Upper lobe of left lung (tissue), 6 donors: ENCODE measurements at places on chromosomes 1 and 21. TPM values are rescaled to one million over a fixed set of nuclear protein-coding genes. Genes with fewer than 3 reads are reported as not detected.

OR2T34 gene
- not detected for total RNA-seq

BNIPL gene
- 7.8 TPM for total RNA-seq

SLC1A7 gene
- 0.46 TPM for total RNA-seq

UMODL1 gene
- total RNA-seq = 1.9 TPM

CYP2J2 gene
- total RNA-seq = 2.1 TPM
